ENCODE measurements at places on chromosomes 13 and 19.

DNA sequence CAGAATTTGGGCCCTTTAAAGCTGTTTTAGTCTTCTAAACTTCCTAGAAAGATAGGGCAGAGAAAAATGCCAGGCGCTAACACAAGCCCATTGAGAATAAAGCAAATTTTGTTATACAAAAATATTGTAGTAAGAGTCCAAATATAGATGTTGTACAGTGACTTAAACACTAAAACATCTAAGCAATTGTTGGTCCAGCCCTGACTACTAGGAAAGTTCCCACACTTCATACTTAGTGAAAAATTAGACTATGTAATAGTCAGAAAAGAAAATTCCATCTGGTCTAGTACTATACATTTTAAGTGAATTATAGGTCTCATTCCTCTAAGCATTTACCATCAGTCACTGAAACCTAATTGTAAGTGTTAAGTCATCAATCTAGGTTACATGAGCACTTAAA is 1518.3 kb upstream of the SLC10A2 start:
- no peak for DNase-seq

DNA sequence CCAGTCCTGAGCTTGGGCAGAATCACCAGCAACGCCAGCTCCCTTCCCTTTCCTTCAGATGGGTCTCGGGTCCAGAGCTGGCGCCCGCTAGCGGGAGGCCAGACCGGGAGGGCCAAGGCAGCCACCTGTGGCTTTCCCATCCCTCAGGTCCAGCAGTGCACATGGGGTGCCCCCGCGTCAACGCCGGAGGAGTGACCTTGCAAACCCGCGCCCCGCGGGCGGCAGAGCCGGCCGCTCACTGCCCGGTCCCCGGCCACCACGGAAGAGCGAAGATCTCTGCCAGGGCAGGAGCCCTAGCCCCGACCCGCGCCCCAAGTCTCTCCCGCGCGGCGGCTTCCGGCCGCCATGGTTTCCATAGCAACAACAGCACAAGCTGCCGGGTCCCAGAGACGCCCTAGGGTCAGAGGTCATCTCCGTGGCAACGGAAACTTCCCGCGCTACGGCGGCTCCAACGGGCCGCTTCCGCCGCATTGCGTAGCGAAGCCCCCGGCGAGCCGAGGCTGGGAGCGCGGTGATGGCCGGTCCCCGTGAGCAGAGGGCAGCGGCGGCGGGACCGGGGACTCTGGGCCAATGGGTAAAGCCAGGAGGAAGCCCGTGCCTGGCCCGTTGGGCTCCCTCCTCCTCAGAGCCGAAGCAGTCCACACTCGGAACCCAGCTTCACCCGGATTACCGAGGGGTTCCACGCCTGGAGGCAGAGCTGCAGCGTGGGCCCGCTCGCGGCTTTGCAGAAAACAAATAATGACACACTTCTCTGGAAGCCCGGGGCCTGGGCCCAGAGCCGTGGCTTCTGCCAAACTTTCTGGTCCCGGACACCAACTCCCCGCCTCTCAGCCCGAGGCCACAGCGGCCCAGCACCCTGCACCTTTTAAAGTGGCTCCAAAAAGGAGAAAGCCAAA is 7.4 kb downstream of the FGF14 start:
- DNase-seq: peak; percentile 77

GRCh38 chr19:6521718-6522646 is 8.8 kb upstream of the TNFSF9 start:
- DNase-seq: no peak

DNA sequence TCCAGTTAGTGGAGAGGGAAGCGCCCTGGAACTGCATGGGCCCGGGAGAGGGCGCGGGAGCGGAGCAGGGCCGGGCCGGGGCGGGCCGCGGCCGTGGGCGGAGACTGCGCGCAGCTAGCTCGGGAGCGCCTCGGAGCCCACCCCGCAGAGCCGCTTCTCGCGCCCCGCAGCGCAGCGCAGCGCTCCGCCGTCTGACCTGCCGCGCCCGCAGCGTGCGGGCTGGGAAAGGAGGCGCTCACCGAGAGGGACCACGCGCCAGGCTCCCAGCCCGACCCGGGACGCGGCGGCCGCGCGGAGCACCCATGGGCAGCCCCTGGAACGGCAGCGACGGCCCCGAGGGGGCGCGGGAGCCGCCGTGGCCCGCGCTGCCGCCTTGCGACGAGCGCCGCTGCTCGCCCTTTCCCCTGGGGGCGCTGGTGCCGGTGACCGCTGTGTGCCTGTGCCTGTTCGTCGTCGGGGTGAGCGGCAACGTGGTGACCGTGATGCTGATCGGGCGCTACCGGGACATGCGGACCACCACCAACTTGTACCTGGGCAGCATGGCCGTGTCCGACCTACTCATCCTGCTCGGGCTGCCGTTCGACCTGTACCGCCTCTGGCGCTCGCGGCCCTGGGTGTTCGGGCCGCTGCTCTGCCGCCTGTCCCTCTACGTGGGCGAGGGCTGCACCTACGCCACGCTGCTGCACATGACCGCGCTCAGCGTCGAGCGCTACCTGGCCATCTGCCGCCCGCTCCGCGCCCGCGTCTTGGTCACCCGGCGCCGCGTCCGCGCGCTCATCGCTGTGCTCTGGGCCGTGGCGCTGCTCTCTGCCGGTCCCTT is at the start of gene MLNR:
Gene MLNR (plus strand): TSS at position 303 of the 820 bp plus-strand sequence. CDS start 0 bp downstream, at position 303.
- no peak for DNase-seq

DNA sequence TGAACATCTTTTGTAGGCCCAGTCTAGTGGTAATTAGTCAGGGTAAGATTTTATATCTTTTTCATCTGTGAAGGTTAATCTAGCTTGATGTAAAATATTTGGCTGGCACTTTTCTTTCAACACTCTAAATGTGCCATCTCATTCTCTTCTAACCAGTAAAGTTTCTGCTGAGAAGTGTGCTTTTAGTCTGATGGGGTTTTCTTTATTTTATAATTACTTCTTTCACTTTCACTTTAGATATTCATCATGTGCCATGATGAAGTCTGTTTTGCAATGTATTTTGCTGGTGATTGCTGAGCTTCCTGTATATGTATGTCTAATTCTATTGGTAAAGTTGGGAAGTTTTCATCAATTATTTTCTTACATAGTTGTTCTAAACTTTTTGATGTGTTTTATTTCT is 31.9 kb downstream of the ZNF726 start:
- no peak for DNase-seq

GRCh38 chr13:57409656-57410055 is 221.9 kb upstream of the PCDH17 start:
- no peak for DNase-seq

DNA sequence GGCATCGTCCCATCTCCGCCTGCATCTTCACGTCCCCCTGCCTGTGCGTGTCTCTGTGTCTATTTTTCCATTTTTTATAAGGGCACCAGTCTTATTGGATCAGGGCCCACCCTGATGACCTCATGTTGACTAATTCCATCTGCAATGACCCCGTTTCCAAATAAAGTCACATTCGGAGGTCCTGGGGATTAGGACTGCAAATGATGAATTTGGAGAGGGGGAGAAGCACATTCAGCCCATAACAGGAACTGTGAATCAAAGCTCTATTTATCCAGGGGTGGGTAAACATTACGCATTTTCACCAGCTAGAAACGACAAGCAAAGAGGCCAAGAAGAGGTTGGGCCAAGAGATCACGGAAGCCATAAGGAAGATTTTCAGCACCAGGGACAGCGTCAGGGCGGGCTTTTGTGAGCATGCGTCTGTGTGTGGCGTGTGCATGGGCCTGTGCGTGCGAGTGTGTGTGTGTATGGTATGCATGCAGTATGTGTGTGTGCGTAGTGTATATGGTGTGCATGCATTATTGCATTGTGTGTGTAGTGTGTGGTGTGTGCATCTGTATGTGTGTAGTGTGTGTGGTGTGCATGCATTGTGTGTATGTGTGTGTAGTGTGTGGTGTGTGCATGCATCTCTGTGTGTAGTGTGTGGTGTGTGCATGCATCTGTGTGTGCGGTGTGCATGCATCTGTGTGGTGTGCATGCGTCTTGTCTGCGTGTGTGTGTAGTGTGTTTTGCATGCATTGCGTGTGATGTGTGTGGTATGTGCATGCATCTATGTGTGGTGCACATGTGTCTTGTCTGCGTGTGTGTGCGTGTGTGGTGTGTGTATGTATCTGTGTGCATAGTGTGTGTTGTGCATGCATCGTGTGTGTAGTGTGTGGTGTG is 19.6 kb downstream of the CELF5 start:
- DNase-seq: peak; percentile 30

DNA sequence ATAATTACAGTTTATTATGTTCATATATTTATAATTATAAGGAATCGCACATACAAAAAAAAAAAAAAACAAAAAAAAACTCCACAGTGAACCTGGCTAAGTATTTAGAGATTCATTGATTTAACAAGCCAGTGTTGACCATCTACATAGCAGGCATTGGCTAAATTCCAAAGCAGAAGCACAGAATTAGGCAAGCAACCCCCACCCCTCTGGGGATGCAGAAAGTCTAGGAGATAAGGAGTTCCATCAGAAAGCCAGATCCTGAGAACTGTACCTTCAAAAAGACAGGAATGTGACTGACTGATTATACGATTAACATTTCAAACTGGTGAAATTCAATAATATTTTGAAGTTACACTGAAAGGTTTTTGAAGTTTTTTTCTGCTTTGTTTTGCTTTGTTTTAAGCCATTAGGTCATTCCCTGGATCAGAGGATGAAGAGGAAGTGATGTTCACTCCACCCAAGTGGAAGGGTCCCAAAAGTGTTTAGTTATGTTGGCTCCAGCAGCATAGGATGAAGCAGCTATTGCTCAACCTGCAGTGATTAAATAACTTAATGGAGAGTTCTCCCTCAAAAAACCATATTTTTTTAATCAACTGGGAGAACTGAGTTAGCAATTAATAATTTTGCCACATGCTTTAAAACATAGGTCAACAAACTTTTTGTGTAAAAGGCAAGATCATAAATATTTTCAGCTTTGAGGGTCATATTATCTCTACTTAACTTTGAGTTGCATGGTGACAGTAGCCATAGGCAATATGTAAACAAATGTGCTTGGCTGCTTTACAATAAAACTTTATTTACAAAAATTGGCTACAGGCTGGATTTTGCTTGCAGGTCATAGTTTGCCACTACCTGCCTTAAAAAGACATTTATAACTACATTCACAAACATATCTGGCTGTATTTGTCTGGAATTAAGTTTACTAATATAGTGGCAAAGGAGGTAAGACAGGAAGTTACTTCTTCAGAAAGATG is 49.6 kb downstream of the DOCK9 start:
- DNase-seq: no peak

GRCh38 chr13:76708138-76708688 is 178.0 kb downstream of the KCTD12 start:
- no peak for DNase-seq

GRCh38 chr19:42283188-42284065 is 14.4 kb downstream of the CIC start:
- peak; percentile 95 for DNase-seq

- no peak for DNase-seq
Observed at GRCh38 chr13:112776971-112777370, 87.1 kb downstream of the ATP11A start.

Data from hematopoietic multipotent progenitor cell treated with erythropoietin and hydrocortisone succinate and interleukin-3 and kit ligand, for 15 days (in vitro differentiated cells).